Nephron progenitor cell (in vitro differentiated cells): ENCODE measurements at places on chromosomes 16 and 17.

DNA sequence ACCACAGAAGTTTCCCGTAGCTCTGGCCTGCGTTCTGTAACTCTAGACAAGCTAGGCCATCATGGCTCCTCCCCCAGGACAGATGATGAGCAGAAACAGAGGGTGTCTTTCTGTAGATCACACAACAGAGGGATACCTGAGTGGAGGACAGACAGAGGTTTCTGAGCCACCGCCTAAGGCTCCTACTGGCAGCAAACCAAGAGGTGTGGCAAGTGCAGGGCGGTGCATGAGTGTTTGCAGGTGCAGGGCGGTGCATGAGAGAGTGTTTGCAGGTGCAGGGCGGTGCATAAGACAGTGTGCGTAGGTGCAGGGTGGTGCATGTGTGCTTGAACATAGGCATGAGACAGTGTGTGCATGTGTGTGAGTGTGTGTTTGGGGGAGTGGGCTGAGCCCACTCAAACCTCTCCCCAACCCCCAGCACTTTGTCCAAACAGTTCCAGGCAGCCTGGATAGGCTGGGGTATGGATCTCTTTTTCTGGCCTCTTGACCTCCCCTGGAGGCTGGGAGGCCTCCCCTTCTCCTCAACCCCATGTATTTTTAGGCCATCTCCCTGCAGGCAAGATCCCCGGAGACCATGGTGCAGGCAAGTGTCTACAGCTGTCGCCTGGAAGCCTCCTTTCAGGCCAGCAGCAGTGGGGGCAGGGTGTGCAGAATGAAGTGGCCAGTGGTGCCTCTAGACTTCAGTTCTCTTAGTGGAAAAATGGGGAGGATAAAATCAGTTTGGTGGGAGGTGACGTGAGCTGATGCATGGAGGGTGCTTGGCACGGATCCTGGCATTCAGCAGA is 53.4 kb upstream of the CBX4 start:
- DNase-seq = no peak

DNA sequence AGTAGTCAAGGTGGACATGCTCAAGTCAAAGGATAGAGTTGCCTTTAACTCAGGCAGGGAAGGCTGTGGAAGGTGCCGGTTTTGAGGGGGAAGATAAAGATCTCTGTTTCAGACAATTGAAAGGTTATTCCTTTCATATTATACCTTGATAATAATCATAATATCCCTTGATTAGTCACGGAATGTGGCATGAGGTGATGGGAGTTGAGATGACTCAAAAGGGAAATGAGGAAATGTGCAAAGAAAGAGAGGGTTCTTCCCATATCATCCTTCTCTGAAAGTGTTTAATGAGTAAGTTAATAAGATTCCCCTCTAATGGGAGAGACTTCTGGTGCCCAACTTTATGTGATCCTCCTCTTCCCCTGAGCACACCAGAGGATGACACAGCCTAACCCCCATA is 43.1 kb upstream of the HS3ST2 start:
- DNase-seq = no peak

- DNase-seq = peak; percentile 39
Observed at GRCh38 chr16:28609631-28610594, at the start of gene SULT1A1. Gene SULT1A1 (minus strand): TSS chr16:28610044. CDS start chr16:28608855, 1,189 bp downstream.

- DNase-seq = no peak
Observed at GRCh38 chr17:16329519-16330271, 23.6 kb downstream of the CENPV start.

DNA sequence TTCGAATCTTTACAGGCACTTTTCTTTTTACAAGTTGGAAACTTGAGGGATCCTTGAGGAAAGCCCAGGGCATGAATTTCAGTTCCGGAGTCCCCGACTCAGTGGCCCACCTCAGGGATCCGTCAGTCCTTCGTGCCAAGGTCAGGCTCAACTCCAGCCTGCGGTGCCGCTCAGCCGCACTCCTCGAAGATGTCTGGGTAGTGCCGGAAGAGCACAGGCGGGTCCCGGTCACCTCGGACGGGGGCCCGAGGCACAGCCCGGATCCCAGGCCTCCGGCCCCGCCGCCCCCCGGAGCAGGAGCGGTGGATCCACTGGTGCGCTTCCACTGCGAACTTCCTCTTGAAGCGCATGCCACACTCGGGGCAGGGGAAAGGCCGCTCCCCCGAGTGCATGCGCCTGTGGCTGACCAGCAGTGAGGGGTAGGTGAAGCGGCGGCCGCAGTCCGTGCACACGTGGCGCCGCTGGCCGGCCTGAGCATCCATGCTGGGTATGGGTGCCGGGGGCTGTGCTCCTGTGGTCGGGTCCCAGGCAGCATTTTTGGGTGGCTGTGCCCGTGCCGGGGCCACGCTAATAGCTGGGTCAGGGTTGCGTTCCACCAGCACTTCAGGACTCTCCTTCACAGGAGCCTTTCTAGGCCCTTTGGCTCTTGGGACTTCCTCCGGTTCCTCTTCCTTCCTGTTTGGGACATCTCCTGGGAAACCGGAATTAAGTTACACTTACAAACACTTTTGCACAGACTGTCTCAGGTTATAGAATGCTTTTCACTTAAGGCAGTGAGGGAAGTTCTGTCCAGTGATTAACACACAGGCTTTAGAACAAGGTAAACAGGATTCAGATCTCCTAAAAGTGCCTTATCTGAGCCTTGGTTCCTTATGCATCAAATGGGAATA is 1.5 kb downstream of the ZNF688 start:
- no peak for DNase-seq

GRCh38 chr16:85873153-85873552 is 25.8 kb upstream of the IRF8 start:
- no peak for DNase-seq

DNA sequence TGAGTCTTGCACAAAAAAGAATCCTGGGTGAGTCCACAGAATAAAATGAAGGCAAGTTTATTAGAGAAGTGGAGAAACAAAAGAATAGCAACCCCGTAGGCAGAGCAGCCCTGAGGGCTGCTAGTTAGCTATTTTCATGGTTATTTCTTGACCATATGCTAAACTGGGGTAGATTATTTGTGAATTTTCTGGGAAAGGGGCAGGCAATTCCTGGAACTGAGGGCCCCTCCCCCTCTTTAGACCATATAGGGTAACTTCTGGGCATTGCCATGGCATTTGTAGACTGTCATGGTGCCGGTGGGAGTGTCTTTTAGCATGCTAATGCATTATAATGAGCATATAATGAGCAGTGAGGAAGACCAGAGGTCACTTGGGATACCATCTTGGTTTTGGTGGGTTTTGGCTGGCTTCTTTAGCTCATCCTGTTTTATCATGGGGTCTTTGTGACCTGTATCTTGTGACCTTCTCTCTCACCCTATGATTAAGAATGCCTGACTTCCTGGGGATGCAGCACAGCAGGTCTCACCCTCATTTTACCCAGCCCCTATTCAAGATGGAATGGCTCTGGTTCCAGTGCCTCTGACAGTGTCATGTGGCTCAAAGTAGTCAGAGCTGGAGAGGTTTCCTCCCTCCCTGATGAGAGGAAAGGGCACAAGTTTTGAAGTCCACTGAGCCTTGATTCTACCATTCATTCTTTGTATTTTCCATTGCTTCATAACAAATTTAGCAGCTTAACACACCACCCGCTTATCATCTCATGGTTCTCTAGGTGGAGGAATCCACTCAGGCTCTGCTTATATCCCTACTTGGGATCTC is 55.7 kb upstream of the LGALS9 start:
- no peak for DNase-seq

GRCh38 chr16:55539049-55539448 is 27.4 kb upstream of the CAPNS2 start:
- DNase-seq = no peak

DNA sequence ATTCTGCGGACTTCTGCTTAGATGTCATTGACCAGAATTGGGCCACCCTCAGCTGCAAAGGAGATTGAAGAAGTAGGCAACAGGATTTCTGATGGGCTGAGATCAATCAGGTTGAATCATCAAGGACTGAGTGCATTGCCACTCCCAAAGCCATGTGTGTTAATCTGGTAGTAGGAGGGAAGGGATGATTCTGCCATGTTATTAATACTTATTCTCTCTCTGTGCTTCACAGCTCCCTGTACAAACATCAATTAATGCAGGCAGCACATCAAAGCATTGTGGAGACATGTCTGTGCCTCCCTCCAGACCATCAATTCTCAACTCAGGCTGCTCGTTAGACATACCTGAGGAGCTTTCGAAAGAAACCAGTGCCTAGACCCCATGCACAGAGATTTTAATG is 11.6 kb downstream of the LRRC3C start:
- no peak for DNase-seq

- DNase-seq = no peak
Observed at GRCh38 chr16:56915336-56916119, 16.4 kb upstream of the HERPUD1 start.

DNA sequence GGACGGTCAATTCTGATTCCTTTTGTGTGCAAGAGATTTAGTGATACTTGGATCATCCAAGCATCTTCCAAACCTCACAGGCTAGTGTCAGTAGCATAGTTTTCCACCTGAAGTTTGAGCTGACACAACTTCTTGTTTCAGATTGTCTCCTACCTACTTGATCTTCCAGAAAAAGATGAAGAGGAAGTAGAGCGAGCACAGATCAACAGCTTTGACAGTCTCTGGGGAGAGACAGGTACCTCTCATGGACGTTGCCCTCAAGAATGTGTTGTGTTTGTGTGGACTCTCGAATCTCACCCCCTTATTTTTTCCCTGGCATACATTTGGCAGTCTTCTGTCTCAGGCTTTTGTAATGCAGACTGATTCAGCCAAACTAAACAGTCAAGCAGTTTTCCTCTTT is 47.4 kb downstream of the CYB561 start:
- no peak for DNase-seq

GRCh38 chr16:89574681-89575246 is 794 bp upstream of the CPNE7 start:
- peak; percentile 81 for DNase-seq

GRCh38 chr17:2087597-2088211 is 32.8 kb downstream of the HIC1 start:
- DNase-seq = peak; percentile 34

DNA sequence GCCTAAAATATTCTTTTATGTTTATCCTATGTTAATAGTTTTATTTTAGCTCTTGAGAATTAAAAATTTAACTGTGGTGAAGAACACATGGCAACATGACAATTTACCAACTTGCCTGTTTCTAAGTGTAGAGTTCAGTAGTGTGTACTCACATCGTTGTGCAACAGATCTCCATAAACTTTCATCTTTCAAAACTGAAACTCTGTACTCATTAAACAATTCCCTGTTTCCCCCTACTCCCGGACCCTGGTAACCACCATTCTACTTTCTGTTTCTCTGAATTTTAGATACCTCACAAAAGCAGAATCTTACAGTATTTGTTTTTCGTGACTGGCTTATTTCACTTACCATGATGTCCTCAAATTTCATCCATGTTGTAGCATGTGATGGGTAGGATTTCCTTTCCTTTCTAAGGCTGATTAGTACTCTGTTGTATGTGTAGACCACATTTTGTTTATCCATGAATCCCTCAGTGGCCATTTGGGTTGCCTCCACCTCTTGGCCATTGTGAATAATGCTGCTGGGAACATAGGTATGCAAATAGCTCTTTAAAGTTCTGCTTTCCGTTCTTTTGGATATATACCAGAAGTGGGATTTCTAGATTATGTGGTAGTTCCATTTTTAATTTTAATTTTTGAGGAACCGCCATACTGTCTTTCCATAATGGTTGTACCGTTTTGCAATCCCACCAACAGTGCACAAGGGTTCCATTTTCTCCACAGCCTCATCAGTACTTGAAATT is 17.4 kb downstream of the IST1 start:
- no peak for DNase-seq

GRCh38 chr16:86011532-86011931 is 112.6 kb downstream of the IRF8 start:
- no peak for DNase-seq
